ENCODE measurements at places on chromosomes 7 and 10.

DNA sequence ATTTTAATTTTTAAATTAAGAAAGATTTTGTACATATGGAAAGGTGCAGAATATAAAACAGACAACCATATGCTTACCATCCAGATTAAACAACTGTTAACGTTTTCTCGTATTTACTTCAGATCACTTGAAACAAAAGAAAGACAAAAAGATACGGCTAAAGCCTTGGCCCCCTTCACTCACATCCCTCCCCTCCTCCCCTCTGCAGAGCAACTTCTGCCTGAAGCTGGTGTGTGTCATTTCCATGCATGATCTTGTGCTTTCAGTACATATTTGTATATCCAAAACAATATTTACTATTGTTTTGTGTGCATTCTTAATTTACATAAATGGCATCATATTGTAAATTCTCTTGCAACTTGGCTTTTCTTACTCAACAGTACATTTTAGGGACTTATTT, 68.5 kb upstream of the ANKRD1 start:
- no peak for DNase-seq

- DNase-seq, result no peak
Observed at GRCh38 chr10:79159141-79159651, 90.4 kb downstream of the ZMIZ1 start.

GRCh38 chr10:87991946-87992345, 128.5 kb downstream of the PTEN start:
- DNase-seq, result no peak

- DNase-seq, result peak; percentile 79
Observed at GRCh38 chr10:93462881-93463280, 19.3 kb downstream of the MYOF start.

GRCh38 chr7:28435732-28436378, 23.5 kb downstream of the CREB5 start:
- no peak for DNase-seq

GRCh38 chr10:126224967-126225671, 163.2 kb downstream of the ADAM12 start:
- DNase-seq, result no peak

- DNase-seq, result no peak
Observed at GRCh38 chr7:571096-571717, 51.6 kb upstream of the PDGFA start.
